ENCODE measurements at places on chromosomes 12 and 14. TPM values are rescaled to one million over a fixed set of nuclear protein-coding genes. Genes with fewer than 3 reads are reported as not detected.

- H3K27me3 ChIP-seq: no peaks in the 10 kb centered on the region
- no peak overlapping the region for H3K27ac ChIP-seq
- no peaks in the 10 kb centered on the region for H3K4me1 ChIP-seq
- no peak overlapping the region for H3K4me3 ChIP-seq
- no peak for DNase-seq
- no peaks in the 10 kb centered on the region for H3K36me3 ChIP-seq
Measured at GRCh38 chr14:93775744-93776143, 12.5 kb downstream of the PRIMA1 start.

DNA sequence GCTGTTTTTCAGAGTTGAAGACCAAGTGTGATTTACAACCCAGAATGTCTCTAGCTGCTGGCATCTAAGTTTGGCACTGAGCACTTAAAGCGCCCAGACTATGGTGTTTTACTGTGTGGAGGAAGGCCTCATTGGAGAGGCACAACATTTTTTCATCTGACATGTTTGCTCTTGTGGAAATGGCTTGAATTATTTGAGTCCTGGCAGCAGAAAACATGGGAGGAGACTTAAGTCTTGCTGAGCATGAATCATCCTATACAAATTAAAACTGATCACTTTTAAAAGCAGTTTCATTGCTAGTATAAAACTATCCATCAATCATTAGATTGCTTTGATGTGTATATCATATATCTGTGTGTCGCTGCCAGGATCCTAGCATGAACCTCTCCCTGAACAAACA, 85.9 kb upstream of the REP15 start:
- H3K27ac ChIP-seq: no peak overlapping the region
- no peak for DNase-seq
- no peaks in the 10 kb centered on the region for H3K36me3 ChIP-seq
- H3K4me3 ChIP-seq: no peak overlapping the region
- H3K4me1 ChIP-seq: no peaks in the 10 kb centered on the region

- H3K27me3 ChIP-seq: no peaks in the 10 kb centered on the region
- DNase-seq: no peak
- no peak overlapping the region for H3K4me3 ChIP-seq
Measured at GRCh38 chr14:75784314-75784686, 123.3 kb downstream of the TTLL5 start.

DNA sequence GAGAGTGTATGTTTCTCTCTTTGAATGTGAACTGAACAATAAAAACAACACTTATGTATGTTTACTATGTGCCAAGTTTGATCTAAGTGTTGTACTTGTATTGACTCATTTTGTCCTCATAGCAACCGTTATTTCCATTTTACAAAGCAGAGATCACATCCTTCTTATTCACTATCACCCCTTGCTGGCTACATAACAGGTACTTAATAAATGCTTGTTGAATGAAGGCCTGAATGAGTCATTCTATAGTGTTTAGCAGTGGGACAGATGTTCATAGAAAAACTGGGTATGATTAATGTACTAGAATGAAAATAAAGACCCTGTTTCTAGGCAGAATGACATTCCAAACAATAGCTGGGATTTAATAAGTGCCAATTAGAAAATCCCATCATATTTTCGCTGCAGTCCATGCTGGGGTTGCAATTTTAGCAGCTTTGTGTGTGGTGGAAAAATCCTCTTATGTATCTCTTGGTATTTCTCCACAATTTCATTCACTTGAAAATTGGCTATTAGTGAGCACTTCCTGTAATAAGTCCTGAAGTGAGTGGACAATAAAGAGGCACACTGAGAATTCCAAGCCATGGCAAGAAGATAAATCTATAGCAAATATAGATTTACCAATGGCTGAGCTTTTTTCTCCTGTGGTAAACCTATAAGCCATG, 86.0 kb downstream of the FAR2 start:
- no peaks in the 10 kb centered on the region for H3K27me3 ChIP-seq
- no peak for DNase-seq
- H3K27ac ChIP-seq: no peak overlapping the region
- no peaks in the 10 kb centered on the region for H3K36me3 ChIP-seq

DNA sequence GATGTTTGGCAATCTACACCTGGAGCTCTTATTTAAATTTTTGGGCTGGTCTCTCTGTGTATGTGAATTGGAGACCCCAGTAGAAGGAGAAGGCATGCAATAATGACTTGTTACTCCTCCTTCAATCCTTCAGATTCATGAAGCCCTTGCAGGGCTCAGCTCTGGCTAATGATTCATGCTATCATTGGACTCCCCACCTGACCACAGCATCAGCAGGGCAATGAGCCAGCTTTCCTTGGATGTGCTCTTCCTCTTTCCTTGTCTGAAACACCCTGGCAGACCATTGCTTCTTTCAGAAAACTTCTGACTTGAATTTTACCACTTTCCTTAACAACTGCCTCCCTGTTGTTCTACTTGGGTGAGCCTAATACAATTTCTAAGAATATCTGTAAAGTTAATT, 1019.2 kb downstream of the AACS start:
- no peak for DNase-seq
- no peaks in the 10 kb centered on the region for H3K4me1 ChIP-seq
- H3K4me3 ChIP-seq: no peak overlapping the region
- H3K27ac ChIP-seq: no peak overlapping the region
- no peaks in the 10 kb centered on the region for H3K27me3 ChIP-seq

Gene ADAMTS20
- total RNA-seq: not detected

Gene ZBTB42
- total RNA-seq: 1.3 TPM

Gene MRPS35
- 60.5 TPM for total RNA-seq

Gene LRRK2
- total RNA-seq: not detected
